ENCODE measurements at places on chromosomes 2 and 18. TPM values are rescaled to one million over a fixed set of nuclear protein-coding genes. Genes with fewer than 3 reads are reported as not detected.

ALLC gene
- not detected for total RNA-seq

CXCR1 gene
- total RNA-seq, result 0.19 TPM

GALR1 gene
- not detected for total RNA-seq

KIF1A gene
- 2.3 TPM for total RNA-seq

DNA sequence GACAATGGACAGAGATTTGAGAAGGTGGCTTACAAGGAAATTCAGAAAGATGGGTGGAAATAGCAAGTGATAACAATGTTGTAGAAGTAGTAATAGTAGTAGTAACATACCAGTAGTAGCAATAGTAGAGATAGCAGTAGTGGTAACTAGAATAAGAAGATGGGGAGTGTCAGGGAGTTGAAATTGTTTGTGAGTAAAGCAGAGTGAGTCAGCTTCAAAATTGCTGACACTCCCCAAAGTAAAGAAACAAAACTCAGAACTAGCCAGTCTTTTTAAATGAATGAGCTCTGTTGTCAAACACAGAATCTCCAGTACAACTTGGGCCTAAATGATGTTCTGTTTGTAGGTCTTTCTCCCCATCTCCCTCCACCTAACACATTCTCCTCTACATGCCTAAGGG, 1040.9 kb downstream of the CBLN2 start:
- no peaks in the 10 kb centered on the region for H3K4me1 ChIP-seq
- no peaks in the 10 kb centered on the region for H3K36me3 ChIP-seq
- no peak overlapping the region for H3K4me3 ChIP-seq
- no peak overlapping the region for H3K27ac ChIP-seq
- no peaks in the 10 kb centered on the region for H3K27me3 ChIP-seq
- no peak for DNase-seq

DNA sequence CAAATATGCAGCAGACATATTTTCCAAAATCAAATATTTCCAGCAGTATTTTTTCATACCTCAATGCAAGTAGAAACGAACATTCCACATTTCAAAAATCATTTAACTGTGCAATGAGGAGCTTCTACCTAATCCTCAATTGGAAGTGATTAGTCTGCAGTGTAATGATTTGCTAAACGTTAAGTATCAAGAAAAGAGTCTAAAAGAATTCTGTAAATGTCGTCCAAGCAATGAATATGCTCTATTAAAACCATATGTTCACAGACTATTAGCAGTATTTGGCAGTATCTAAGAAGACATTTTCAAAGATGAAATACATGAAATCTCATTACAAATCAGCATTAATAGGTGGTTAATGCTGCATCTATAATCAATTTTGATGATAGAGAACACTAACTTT, 15.9 kb downstream of the DYM start:
- no peaks in the 10 kb centered on the region for H3K27me3 ChIP-seq
- peaks cover 11% of the 10 kb centered on the region for H3K4me1 ChIP-seq
- H3K4me3 ChIP-seq, result no peak overlapping the region

GRCh38 chr2:14479486-14479885, 153.0 kb upstream of the LRATD1 start:
- no peaks in the 10 kb centered on the region for H3K36me3 ChIP-seq
- H3K27ac ChIP-seq, result no peak overlapping the region
- no peak overlapping the region for H3K4me3 ChIP-seq
- no peaks in the 10 kb centered on the region for H3K27me3 ChIP-seq
- no peaks in the 10 kb centered on the region for H3K4me1 ChIP-seq

GRCh38 chr2:185161701-185162100, 563.4 kb downstream of the ZNF804A start:
- DNase-seq, result no peak
- no peak overlapping the region for H3K4me3 ChIP-seq
- no peaks in the 10 kb centered on the region for H3K4me1 ChIP-seq
- H3K27me3 ChIP-seq, result no peaks in the 10 kb centered on the region

DNA sequence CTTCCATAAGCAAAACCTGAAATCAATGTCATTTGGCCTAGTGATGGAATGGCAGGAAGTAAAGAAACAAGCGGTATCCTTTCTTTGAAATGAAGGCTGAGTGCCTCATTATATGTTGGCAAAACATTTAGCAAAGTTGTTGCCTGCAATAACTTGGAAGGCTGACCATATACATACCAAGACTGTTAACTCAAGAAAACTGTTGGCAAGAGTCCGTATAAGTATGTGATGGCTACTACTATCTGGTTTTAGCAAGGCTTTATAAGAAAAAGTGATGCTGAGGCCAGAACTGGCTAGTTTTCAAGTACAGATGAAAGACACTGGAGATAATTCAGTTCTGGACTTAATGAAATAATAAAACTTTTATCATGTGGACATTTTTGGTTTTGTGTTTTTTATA, 356.2 kb downstream of the ZNF521 start:
- no peak for DNase-seq
- H3K4me1 ChIP-seq, result no peaks in the 10 kb centered on the region
- no peak overlapping the region for H3K4me3 ChIP-seq

DNA sequence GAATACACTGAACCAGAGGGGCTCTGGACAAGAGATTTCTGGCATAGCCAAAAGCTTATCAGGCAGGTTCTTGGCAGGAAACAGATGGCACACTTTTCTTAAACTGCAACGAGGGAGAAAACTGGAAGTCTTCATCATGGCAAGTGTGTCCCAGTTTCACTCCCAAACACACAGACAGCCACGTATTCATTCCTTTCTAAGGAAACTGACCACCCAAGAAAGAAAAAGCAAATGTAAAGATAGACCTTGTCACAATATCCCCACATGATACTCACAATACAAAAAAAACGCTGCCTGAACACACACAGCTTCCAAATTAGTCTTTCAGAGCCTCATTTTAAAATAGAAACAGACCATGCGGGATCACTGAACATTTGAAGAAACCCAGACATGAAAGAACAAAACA, 40.6 kb upstream of the RTTN start:
- peaks cover 2% of the 10 kb centered on the region for H3K27me3 ChIP-seq
- no peak overlapping the region for H3K27ac ChIP-seq
- H3K4me3 ChIP-seq, result no peak overlapping the region

DNA sequence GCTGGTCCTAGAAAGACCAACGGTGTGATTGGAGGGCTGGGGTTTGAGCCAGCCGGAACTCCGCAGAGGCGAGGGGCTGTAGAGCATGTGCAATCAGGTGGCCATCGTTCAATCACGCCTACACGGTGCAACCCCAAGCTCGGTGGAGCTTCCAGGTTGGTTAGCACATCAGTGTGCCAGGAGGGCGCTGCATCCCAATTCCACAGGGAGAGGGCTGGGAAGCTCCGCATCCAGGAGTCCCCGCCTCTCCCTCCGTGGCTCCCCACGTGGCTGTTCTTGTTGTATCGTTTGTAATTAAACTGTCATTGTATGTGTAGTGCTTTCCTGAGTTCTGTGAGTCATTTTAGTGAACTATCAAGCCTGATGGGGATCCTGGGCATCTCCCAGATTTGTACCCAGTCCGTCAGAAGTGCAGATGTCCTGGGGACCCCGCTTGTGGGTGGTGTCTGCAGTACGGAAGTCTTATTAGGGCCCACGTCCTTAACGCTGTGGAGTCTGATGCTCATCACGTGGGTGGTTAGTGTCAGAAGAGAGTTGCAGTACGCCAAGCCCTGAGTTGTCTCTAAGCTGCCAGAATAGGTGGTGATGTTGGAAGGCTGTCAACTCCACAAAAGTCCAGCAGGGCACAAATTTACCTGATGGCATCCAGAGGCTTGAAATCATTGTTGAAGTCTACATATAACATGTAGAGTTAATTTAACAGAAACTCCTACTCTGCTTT, 20.6 kb upstream of the AMMECR1L start:
- H3K27me3 ChIP-seq, result peaks cover 11% of the 10 kb centered on the region
- H3K4me3 ChIP-seq, result no peak overlapping the region
- H3K27ac ChIP-seq, result no peak overlapping the region
- no peaks in the 10 kb centered on the region for H3K4me1 ChIP-seq

GRCh38 chr2:67613227-67613626, 216.1 kb downstream of the ETAA1 start:
- H3K36me3 ChIP-seq, result no peaks in the 10 kb centered on the region
- no peak overlapping the region for H3K4me3 ChIP-seq
- no peaks in the 10 kb centered on the region for H3K4me1 ChIP-seq
- no peaks in the 10 kb centered on the region for H3K27me3 ChIP-seq

Measured in activated naive CD8-positive, alpha-beta T cell treated with anti-CD3 and anti-CD28 coated beads, Interleukin-2, amount 10 ng/mL, durations not matched to agents 7 days and 5 days (primary cell).